ENCODE measurements at places on chromosomes 7 and 10.

DNA sequence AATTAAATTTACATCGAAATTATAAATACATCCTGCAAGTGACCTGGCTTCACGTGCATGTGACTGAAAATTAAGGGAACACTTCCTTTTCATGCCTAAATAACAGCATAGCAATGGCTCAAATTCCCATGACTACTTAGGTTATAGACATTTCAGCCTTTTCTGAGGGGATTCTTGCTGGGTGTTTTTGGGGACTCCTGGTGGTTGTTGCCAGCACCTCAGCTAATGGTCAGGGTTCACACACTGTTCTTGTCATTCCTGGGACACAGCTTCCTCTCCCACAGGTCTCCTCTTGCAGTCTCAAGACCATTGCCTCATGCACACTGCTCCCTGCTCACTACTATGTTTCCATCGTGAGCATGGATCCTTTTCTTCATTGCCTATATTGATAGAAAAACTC, 148.9 kb upstream of the GLI3 start:
- DNase-seq: no peak

- peak; percentile 77 for DNase-seq
Observed at GRCh38 chr10:103692952-103693811, 162.2 kb downstream of the SH3PXD2A start.

GRCh38 chr7:134366481-134366880, 49.8 kb upstream of the SLC35B4 start:
- no peak for DNase-seq

GRCh38 chr10:117306674-117307073, 65.8 kb downstream of the SLC18A2 start:
- no peak for DNase-seq

- DNase-seq: no peak
Observed at GRCh38 chr10:128963211-128964099, 503.6 kb upstream of the MGMT start.

DNA sequence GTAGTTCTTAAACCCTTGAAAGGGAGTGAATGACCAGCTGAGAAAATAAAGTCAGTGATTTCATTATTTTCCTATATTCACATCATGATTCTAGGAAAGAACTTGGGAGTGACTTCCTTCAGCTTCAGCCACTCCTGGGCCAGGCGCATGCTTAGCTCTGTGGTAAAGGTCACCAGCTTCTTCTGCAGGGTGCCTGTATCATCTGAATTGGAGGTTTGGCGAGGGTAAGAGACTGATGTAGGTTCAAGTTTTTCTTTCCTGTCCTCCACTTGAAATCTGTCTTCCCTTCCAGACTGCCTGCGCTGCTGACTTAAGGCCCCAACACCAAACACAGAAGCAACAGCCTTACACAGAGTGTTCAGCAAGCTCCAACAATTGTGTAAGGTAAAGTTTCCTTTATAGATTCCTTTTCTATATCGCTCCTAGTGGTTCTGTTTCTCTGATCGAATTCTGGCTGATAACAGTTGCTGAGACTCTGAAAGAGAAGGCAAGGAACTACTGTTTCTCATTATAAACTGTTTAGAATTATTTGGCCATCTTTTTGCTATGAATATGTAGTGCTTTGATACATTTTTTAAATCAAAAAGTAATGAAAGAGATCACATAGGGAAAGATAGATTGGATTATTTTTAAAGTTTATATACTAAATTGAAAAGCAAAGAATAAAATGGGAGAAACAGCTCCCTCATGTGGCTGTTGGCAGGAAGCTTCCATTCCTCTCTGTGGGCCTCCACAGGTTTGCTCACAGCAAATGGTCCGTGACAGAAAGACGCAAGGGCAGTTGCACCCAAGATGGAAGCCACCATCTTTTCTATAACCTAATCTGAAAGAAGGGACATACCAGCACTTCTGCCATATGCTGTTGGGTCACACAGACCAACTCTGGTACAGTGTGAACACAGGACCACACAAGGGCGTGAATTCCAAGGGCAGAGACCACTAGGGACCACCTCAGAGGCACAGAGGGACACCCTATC, 14.0 kb downstream of the GATAD1 start:
- DNase-seq: peak; percentile 76

- DNase-seq: no peak
Observed at GRCh38 chr10:124748953-124749645, 4.9 kb upstream of the FAM53B start.

All from AG20443 (cell line).